ENCODE measurements at places on chromosomes 2 and 18.

DNA sequence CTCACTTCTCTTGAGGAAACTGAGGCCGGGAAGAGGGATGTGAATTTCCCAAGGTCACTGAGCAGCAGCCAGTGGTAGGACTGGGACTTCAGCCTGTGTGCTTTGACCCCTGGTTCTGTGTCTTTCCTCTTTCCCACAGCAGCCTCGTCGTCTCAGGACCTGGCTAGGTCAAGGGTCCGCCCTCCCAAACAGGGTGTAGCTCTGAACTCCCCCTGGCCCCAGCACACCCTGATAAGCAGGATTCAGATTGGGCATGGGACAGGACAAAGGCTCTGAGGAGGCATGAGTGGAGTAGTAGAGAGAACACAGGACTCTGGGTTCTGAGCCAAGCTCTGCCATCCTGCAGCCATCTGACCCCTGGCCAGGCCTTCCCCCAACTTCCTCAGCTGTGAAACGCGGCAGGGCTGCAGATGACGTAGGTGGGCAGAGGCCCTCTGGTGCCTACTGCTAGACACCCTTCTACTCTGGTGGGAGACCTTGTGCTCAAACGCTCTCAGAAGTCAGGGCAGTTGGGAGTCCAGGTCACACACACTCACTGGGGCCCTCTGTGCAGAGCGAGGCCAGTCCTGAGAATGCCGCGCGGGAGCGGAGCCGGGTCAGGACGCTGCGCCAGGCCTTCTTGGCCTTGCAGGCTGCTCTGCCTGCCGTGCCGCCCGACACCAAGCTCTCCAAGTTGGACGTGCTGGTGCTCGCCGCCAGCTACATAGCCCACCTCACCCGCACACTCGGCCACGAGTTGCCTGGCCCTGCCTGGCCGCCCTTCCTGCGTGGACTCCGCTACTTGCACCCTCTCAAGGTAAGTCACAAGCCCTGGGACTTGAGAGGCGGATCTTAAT, 984 bp downstream of the TCF23 start:
- DNase-seq: no peak

GRCh38 chr2:85925216-85925671, 36.5 kb upstream of the ST3GAL5 start:
- DNase-seq: no peak

GRCh38 chr2:9149726-9150567, 56.7 kb upstream of the ASAP2 start:
- DNase-seq: no peak

- DNase-seq: no peak
Measured at GRCh38 chr2:188601927-188602326, 310.3 kb downstream of the GULP1 start.

GRCh38 chr2:109408043-109408335, 205.8 kb downstream of the SEPTIN10 start:
- DNase-seq: no peak

GRCh38 chr2:33071591-33071990, 124.8 kb downstream of the LTBP1 start:
- no peak for DNase-seq

- no peak for DNase-seq
Measured at GRCh38 chr18:47842836-47843235, 87.6 kb downstream of the SMAD2 start.

GRCh38 chr2:40352703-40353099, 99.2 kb downstream of the SLC8A1 start:
- no peak for DNase-seq

GRCh38 chr2:20223407-20224163, 1.3 kb downstream of the SDC1 start:
- no peak for DNase-seq

DNA sequence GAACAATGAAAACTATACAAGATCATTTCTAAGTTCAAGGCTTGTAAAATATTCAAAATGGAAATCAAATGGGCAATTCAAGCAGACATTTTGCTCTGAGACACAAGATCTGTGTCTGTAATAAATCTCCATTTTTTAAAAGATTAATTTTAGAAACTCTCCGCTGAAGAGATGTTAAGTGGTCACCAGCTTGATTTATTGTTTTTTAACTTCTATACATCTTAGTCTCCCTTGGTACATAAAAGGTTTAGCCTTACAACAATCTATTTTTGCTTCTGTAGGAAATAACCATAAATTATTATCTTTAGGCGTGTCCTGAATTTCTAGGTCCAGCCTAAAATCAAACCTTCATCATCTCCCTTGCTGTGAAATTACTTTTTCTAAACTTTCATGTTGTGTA, 553.6 kb downstream of the NRXN1 start:
- no peak for DNase-seq

DNA sequence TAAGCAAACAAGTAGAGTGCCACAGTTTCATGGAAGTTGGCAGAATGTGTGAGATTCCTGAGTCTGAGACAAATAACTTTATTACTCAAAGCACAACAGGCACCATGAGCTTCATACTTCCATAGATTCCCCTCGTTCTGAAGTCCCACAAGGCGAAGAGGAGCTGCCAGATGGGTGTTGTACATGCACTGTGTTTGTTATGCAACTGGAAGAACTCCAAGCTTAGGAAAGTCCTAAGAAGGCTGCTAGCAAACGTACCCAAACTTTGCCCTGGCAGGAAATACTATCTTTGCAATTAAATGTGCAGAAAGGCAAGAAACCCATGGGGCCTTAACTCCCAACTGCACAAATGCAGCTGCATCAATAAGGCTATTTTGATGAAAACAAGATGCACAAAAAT, 1.6 kb upstream of the GCA start:
- DNase-seq: no peak

DNA sequence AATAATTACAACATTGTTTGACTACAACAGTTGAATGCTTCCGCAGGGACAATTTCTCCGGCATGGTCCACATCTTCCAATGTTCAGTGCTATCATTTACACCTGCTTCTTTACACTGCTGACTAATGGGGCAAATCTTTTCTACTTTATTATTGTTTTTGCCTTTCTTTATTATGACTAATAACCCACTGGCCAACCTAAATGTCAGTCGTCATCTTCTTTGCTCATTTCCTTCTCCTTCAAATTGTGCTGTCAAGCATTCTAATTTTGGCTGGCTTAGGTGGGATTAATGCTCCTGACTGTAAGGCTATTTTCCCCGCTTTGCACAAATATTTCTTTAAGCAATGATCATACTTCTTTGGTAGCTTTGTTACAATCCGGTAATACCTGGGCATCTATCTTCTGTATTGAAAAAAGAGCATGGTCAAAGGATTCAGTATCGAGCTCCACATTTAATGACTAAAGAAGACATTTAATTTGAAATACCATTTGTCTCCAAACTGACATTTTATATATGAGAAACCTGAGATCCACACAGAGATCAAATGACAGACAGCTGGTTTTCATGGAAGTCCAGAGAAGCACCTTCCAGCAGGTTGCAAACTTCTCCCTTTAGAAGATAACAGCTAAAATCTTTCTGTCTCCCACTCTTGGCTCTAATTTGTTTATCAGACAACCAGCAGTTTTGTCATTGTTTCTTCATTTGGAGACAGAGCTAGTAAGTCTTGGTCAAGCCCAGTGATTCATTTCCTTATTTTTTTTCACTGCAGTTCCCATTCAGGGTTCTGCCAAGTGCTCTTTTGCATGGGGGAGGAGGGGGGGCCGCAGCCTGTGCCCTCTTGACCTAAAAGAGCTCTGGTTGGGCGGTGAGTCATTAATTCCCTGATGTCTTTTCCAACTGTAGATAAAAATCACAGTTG, 132.9 kb downstream of the SOCS6 start:
- DNase-seq: no peak

- DNase-seq: no peak
Measured at GRCh38 chr2:178521304-178522150, 41.3 kb downstream of the PLEKHA3 start.

DNA sequence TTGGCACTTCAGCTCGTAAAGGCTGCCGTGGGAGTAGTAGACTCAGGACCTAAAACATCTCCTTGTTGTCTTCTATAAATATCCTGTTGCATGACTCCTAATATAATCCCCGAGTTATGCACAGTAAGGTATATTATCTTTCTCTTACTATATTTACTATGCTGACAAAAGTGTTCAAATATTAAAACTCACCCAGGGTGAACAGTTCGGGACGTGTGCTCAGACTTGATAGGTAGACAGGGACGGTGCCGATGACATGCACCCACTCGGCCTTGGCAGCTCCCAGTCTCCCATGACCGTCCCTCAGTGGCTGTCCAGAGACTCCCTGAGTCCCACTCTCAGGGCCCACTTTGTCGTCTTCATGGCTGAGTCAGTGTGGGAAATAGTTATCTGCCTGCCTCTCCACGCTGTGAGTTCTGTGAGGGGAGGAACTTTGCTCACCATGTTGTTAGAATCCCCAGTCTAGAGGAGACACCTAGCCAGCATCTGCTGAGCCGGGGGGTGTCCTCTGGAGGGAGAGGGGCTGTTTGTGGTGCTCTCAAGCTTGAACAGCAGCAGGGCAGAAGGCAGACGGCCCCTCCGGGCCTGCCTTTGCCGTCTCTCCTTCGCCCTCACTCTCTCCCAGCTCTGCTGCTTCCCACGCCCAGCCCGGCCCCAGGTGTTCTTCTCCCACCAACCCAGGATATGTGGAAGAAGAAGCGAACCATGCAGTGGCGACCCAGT, 75.0 kb downstream of the DGKD start:
- DNase-seq: no peak

GRCh38 chr2:236673126-236673822, 103.6 kb downstream of the ACKR3 start:
- DNase-seq: no peak

DNA sequence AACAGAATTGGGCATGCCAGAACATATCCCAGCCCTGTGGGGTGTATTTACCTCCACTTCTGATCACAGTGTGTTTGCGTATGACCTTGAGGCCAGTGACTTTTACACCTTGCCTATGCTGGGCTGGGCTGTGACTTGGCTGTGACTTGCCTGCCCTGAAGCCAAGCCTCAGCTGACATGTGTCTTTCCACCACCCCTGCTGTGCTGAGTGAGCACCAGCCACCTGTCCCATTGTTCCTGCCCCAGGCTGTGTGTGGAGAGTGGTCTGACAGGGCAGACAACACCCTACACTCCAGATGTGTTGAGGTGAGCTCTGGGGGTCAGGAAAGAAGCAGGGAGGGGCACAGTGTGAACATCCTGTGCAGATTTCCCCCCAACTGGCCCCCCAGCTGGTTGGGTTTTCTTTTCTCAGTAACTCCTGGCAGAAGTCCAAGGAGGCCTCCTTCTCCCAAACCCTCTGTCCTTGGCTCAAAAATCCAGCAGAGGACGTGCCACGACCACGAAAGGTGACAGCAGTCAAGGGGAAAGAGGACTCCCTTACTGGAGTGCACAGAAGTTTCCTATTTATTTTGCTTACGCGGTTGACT, 5.1 kb upstream of the STEAP3 start:
- no peak for DNase-seq

- DNase-seq: no peak
Measured at GRCh38 chr2:241890524-241891235, 21.2 kb downstream of the RTP5 start.
